ENCODE measurements at places on chromosomes 16 and 17.

- no peak for DNase-seq
Measured at GRCh38 chr17:9356488-9356911, 219.1 kb downstream of the STX8 start.

- no peak for DNase-seq
Measured at GRCh38 chr16:60564588-60564987, 1471.7 kb downstream of the CDH8 start.

DNA sequence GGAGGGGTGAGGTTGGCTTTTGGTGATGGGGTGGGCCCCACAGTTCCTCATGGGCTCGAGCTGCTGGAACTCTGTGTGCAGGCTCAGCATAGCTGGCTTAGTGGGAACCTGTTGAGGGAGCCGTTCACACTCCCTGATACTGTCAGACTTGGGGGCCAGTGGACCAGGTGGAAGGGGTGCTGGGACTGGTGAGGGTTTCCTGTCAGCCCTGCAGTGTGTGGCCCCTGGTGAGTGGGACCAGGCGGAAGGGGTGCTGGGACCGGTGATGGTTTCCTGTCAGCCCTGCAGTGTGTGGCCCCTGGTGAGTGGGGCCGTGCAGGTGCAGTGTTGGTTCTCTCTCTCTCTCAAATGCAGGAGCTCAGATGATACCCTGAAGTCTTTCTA lies 45.1 kb upstream of the ZNF750 start:
- no peak for DNase-seq

DNA sequence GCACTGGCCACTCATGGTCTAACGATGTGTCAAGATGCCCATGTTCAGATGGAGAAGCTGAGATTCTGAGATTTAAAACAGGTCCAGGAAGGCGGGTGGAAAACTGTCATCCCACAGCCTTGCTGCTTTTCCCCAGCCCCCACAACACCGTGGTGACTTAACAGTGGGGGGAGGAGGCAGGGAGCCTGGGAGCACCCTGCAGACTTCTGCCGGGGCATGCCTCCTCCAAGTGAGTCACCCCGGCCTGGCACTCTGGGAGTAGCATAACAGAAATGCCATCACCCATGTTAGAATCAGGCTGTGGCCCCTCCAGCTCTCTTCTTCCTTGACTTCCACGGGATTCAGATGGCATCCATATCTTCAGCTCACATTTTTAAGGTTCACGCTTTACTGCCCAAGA lies 164.8 kb downstream of the CBLN1 start:
- no peak for DNase-seq

GRCh38 chr16:52193441-52193840 lies 353.5 kb downstream of the TOX3 start:
- DNase-seq = no peak

- DNase-seq = no peak
Measured at GRCh38 chr16:70694088-70694867, 8.4 kb upstream of the MTSS2 start.

- DNase-seq = no peak
Measured at GRCh38 chr16:84434800-84435199, 66.5 kb downstream of the ATP2C2 start.

DNA sequence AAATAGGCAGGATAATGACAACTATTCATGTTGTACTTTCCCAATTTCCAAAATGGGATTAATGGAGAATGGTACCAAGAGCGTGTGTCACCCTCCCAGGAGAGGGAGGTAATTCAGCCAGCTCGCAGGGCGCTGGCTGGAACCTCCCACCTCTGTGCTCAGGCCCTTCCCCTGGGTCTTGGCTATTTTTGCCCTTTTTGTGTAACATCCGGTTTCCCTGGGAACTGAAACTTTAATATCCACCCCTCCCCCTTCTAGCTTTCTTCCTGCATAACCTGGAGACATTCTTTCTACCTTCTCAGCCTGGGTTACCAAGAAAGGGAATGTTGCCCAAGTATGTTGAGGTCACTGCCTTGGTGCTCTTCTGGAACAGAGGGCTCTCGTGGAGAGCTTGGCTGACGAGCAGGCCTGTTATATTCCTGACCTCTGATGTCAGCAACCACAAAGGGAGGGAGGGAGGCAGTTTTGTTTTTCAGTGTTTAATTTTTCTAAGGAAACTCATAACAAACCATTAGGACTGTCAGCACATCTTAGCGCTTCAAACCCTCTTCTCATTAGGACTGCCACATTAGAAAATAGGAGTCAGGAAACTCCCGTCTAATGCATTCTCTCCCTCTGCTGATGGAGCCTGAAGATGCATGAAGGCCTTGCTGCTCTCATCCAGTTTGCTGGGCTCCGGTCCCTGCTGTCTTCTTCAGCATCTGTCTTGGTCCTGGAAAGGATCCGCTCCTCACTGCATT lies 25.6 kb downstream of the ITGB3 start:
- no peak for DNase-seq

GRCh38 chr16:8796469-8797363 lies 723 bp downstream of the TMEM186 start:
- no peak for DNase-seq

GRCh38 chr17:58309918-58310259 lies 18.7 kb downstream of the TSPOAP1 start:
- no peak for DNase-seq

GRCh38 chr17:27804113-27804512 lies 3.8 kb upstream of the NOS2 start:
- DNase-seq = no peak

- no peak for DNase-seq
Measured at GRCh38 chr16:185213-185612, 5.0 kb downstream of the HBQ1 start.

DNA sequence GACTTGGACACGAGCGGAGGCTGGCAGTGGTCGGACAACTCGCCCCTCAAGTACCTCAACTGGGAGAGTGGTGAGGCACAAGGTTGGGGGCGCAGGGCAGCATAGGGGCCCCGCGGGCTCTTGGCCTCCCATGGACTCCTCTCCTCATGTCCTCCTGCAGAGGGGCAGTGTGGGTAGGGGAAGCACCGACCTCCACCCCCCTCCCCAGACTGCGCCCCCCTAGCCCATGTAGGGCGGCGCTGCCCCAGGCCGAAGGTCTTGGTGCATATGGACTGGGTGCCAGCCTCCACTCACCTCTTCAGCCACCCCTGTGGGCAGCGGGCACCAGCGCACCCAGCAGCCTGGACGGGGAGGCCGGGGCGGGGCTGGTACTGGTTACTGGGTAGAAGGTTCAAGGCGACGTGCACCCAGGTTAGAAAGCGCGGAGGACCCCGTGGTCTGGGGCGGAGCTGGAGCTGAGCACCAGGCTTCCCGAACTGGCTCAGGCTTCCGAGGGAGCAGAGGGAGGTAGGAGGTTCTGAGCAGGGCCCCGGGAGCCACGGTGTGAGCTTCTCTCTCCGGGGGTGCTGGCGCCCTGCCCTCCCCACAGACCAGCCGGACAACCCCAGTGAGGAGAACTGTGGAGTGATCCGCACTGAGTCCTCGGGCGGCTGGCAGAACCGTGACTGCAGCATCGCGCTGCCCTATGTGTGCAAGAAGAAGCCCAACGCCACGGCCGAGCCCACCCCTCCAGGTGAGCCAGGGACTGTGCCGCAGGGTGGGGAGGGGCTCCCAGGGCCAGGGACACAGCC lies 39.5 kb downstream of the MRC2 start:
- no peak for DNase-seq

DNA sequence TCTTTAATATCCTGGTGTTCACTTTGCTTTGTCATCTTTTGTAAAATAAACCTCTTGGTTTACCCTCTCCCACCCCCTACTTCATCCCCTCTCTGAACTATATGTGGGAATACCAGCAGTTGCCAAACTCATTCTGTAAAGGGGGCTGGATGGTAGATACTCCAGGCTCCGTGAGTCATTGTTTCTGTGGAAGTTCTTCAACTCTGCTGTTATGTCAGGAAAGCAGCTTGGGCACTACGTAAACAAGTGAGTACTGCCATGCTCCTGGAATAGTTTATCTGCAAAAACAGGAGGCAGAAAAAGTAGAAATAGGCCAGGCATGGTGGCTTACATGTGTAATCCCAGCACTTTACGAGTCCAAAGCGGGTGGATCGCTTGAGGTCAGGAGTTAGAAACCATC lies 17.6 kb downstream of the MVP start:
- DNase-seq = no peak

DNA sequence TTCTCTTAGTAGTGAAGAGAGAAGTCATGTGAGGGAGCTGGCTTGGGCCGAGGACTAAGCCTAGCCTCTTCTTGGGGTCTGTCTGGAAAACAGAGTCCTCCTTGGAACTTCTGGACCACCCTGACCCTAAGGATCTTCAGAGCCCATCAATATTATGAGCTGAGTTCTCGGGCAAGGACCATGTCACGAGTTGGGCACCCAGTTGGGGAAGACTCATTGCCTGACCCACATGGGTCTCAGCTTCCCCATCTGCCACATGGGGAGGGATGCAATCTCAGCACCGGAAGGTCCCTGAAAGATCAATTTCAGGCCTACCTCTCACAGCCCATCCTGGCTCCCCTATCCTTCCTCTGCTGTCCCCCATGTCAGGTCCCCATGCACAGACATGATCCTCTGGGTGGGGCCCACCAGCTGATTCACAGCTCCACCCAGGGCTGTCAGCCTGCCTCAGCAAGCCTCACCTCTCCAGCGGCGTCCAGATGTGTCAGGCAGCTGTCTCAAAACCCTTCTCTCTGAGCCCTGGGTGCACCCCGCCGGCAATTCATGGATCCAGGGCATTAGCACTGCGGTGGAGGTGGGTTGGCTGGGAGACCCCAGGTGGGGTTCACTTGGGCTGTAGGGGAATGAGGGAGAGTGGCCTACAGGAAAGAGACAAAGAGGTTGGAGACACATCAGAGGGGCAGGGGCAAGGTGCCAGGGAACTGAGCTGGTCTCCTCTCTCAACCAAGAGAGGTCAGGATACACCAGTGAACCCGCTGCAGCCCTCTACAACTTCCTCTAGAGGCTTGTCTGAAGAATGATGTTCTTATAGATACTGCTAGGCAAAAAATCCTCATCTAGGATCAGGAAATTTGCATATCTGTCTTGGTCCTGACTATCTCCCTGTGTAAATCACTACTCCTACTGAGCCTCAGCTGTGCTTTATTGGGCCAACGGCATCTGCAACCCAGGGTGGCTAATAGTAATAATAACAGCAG lies 1.8 kb downstream of the NLRP1 start:
- DNase-seq = no peak

DNA sequence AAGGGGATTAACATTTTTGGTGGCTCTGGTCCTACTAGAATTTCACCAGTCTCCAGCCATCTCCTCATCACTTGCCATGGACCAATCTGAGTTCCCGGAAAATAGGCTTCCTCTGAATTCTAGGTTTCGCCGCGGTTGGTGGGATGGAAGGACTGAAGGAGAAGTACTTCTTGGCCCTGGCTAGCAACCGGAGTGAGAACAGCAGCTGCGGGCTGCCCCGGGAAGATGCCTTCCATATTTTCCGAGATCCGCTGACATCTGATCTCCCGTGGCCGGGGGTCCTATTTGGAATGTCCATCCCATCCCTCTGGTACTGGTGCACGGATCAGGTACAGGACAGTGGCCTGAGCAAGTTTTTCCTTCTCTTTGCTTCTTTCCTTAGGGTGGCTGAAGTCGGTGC lies 45.0 kb downstream of the SLC5A11 start:
- DNase-seq = no peak

GRCh38 chr16:86987746-86988670 lies 329.2 kb downstream of the C16orf95 start:
- no peak for DNase-seq

DNA sequence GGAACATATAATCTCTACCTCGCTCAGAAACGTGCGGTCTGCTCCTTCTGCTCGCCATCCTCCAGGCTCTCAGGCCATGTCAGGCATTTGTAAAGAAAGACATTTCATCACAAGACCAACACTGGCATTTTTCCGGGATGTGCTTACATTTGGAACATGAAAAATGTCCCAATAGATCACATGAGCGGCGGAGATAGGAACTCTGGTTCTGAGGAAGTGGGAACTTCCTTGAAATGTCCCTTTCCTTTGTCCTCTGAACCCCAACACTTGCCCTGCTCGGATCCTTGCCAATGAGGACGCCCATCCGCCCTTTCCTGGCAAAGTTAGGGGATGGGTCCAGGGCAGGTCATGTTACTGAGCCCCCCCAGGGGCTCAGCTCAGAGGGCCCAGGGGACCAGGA lies 130.5 kb downstream of the MAF start:
- no peak for DNase-seq

DNA sequence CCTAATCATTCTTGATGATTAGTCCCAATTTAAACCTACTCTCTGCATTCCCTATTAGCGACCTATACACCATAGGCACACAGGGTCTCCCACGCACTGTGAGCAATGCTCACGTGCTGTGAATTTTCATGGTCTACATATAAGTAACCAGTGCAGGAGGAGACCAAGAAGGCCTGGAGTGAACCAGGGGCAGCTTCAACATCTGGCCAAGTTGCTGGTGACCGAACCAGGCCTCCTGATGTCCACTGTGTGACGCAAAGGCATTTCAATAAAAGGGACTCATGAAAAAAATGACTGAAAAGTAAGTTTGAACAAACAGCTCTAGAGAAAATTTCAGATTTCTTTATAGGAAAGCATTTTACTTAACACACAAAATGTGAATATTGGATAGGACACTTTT lies 107.0 kb downstream of the ZFHX3 start:
- no peak for DNase-seq

- no peak for DNase-seq
Measured at GRCh38 chr16:48361012-48361411, 24.2 kb downstream of the SIAH1 start.

DNA sequence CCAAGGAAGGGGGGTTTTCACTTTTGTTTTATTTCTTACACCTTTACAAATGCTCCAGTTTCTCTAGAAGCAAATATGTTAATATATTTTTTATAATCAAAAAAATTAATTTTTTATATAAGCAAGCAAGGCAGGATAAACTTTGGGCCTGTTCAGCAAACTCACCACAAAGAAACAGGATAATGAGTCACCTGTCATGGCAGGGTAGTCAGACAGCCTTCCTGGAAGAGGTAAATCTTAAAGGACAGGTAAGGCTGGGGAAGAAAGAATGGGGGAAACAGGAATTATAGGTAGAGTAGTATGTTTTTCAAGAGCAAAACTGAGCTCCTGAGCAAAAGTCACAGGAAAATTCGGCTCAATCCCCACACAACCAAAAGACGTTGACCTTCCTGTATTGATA lies 186.3 kb upstream of the SOX9 start:
- DNase-seq = no peak

DNA sequence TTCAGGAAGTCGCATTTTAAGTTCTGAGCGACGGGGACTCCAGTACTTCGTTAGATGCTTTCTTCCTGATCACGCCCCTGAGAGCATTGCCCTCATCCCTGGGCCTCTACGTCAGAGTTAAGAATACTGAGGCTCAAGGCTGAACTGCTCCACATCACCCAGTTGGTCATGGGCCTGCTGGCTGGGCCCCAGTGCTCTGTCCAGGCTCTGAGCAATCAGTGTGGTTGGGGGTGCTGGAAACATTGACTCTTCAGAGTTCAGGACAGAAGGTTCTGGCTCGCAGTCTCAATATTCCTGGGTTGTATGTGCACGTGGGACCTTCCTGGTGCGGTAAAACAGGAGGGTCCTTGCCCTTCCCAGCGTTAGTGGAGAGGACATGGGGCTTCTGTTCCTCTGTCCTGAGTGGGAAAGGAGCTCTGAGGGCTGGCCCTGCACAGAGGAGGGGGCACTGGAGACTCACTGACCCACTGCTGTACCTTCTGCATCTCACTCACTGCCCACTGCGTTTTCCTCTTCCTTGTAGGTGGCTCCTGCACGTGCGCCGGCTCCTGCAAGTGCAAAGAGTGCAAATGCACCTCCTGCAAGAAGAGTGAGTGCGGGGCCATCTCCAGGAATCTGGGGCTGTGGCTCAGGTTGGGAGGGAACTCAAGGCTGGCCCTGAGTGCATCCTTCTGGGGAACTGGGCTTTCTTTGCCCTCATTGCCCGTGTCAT lies 518 bp downstream of the MT1E start:
- DNase-seq = no peak
